Activated T-cell treated with anti-CD3 and anti-CD28 coated beads, Interleukin-2, amount 50 U/mL, for 48 hours (primary cell): ENCODE measurements at places on chromosomes 4 and X.

DNA sequence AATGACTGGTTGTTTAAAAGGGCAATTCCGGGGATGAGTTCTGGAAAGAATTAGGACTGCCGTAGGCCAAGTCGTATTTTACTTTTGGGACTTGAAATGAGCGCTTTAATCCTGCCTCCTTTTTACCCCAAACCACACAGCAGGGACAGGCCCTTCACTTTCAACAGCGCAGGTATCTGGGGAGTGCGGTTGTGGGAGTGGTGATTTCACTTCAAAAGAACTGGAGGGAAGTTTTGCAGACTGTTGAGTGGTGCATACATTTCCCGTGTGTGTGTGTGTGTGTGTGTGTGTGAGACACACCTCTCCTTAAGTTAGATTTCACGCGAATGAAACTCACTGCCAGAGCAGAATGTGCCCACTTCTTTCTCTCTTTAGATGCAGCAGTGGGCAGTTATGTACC is 2.8 kb downstream of the NHS start:
- peak; percentile 38 for DNase-seq

- no peak for DNase-seq
These were observed 70.8 kb upstream of the FREM3 start for GRCh38 chr4:143771269-143771668.

GRCh38 chrX:132983496-132983895 is 25.1 kb upstream of the HS6ST2 start:
- DNase-seq = no peak

DNA sequence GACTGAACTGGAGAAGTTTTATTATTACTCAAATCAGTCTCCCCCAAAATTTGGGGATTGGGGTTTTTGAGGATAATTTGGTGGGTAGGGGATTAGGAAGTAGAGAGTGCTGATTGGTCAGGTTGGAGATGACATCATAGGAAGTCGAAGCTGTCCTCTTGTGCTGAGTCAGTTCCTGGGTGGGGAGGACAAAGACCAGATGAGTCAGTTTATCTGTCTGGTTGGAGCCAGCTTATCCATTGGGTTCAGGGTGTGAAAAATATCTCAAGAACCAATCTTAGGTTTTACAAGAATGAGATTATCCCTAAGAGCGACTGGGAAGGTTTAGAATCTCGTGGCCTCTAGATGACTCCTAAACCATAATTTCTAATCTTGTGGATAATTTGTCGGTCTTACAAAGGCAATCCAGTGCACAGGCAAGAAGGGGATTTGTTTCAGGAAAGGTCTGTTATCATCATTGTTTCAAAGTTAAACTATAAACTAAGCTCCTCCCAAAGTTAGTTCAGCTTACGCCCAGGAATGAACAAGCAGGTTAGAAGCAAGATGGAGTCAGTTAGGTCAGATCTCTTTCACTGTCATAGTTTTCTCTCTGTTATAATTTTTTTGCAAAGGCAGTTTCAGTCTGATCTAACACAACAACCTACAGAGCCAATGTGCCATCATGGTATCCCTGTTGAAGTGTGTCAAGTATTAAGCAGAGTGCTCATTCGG is 274.5 kb downstream of the SLC7A11 start:
- DNase-seq = no peak

DNA sequence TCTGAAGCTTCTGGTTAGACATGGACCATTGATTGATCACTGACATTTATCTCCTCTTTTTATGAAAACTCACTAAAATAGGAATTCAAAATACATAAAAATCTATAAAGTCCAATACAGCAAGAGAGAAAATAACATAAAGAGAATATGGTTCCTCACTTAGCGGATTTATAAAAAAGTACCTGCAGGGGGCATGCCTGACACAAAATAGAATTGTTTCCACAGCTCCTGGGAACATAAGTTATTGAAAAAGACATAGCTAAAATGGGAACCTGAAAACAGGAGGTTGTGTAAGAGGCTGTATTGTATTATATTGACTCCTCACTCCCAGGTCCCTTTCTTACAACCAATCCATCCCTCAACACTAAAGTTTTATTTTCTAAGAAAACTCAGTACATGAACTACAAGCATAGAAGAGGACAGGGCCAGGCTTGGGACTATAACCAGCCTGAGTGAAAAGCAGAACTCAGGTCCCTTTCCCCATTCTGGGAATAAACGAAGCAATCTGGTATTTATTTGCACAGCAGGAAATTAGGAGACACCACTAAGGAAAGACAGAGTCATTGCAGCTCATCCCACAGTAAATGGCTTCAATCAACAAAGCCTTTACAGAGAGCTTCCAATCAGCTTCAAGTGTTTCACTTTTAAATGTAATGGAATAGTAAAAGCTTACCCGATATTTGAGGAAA is 121.1 kb upstream of the NDST4 start:
- DNase-seq = no peak

GRCh38 chr4:147924604-147925412 is 192.9 kb downstream of the ARHGAP10 start:
- no peak for DNase-seq

DNA sequence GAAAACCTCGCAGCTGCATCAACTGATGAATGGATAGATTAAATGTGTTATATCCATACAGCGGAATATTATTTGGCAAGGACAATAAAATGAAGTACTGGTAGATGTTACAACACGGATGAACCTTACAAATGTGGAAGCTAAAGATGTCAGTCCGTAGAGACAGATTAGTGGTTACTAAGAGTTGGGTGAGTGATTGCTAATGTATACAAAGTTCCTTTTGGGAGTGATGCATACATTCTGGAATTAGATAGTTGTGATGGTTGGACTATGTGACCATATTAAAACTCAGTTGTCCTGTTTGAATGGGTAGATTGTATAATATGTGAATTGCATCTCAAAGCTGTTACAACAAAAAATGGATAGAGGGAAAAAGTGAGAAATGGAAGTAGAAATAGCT is 2.8 kb downstream of the FIP1L1 start:
- DNase-seq = no peak

- DNase-seq = no peak
These were observed 18.1 kb downstream of the CHIC1 start for GRCh38 chrX:73581002-73581628.

GRCh38 chrX:40266490-40267333 is 169.0 kb upstream of the BCOR start:
- DNase-seq = peak; percentile 78

- DNase-seq = peak; percentile 85
These were observed 30.7 kb downstream of the MSN start for GRCh38 chrX:65697915-65698796.

DNA sequence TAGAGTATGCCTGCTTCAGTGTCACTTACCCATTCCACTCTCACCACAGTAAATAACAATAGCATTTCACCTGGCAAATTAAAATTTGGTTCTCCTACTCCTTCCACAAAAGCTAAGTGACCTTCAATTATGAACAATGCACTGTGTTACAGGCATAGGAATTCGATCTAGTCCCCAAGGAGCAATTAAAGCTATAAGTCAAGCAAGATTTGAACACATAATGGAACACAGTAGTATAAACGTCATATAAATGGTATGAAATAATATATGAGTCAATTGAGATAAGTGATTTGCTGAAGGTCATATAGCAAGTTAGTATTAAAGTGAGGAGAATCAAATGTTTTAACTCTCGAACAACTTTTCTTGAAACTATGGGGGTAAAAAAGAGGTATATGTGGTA is 65.8 kb downstream of the ARAP2 start:
- no peak for DNase-seq

DNA sequence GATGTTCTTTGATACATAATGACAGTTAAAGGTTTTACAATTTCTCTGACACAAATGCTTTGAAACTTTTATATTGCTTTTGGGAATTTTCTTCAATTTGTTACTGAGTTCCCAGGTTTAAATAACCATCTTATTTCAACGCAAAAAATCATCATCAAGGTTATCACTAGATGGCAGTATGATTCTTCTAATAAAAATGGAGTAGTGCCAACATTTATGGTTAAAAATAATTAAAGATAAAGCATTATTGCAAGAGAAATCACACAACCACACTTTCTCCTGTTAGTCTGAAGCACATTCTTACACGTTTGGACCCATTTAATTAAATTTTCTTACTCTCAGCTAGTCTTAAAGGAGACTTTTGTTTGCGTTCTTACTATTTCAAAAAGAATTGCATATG is 611.3 kb upstream of the CPXCR1 start:
- DNase-seq = no peak

DNA sequence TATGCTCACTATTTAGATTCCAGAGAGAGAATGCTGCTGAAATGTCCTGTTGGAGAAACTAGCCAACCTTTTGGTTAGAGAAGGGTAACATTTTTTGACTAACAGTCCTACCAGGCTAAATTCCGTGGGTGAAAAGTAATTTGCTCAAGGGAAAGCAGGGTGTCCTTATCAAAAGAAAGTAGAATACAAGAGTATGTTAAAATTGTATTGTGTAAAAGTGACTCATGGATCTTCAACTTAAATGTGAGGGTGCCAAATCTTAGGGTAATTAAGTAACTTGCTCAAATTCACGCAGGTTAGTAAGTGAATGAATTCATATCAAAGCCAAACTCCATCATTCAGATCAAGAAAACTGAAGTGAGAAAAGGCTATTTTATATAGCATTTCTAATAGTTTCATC is 81.7 kb downstream of the PCDH7 start:
- DNase-seq = no peak

DNA sequence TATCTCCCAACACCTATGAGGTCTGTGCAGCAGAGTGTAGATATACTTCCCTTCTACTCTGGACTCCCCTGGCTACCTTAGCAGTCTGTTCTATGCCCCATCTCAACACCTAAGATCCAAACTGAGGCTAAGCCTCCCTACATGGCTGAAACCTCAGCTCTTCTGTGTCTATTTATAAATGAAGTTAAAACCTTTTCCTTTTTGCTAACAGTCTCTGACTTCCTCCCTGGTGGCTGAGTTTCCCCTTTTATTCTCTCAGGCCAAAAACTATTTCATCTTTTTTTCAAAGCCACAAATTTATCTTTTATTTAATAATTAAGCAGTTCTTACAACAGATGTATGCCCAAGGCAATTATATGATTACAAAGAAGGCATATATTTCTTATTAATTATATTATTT is 111.8 kb upstream of the STIM2 start:
- DNase-seq = no peak

DNA sequence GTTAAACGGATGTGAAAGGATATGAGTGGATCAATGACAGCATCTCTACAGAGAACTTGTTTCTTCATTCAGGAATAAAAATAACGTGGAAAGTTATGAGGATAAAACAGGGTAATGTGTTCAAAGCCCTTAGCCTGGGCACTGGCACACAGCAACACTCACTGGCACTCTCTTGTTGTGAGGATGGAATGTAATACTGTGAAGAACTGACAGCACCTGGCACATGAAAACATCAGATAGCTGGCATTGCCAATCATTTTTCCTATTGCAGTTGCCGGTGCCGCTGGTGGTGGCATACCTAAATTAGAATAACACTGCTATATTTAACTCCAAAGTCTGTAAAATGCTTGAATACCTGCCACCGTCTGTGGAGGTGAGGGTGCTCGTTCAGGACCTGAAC is 1061.2 kb downstream of the DMD start:
- no peak for DNase-seq

- no peak for DNase-seq
These were observed 333.7 kb downstream of the UNC5C start for GRCh38 chr4:95215043-95215442.

DNA sequence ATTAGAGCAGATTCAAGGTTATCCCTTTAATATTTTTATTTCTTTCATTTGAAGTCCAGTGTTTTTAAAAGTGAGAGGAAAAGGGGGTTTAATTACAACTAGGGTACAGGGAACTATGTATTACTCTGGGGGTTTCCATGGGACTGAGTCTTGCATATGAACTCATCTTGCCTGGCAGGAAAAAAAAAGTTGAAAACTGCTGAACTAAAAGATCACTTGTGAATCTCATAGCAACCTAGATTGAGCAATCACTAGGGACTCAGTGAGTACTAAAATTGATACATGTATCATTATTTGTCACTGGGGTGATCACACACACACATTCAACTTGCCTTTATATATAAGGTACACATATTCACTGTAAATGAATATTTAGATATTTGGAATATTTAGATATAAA is 180.7 kb upstream of the SFRP2 start:
- DNase-seq = no peak

DNA sequence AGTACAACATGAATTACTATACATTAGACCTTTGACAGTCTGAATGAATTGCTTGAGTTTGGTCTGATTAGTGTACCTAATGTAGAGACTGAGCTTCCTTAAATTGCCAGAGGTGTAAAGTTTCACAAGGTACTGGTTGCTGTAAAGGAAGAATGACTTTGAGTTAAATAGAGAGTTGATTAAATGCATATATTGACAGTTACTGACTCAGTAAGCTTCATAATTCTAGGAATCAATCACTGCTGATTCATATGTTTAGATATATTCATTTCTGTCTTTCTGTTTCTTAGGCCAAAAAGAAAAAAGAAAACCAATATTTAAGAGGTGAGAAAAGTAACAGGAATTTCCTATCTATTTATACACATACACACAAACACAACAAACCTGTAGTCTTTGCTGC is 16.2 kb upstream of the ART3 start:
- no peak for DNase-seq

- no peak for DNase-seq
These were observed 47.0 kb downstream of the AFF1 start for GRCh38 chr4:86981789-86982188.

- no peak for DNase-seq
These were observed 83.1 kb upstream of the SPIN4 start for GRCh38 chrX:63434206-63434605.

GRCh38 chrX:43560247-43560946 is 95.7 kb upstream of the MAOA start:
- no peak for DNase-seq

GRCh38 chr4:106034220-106034619 is 138.9 kb downstream of the NPNT start:
- no peak for DNase-seq

DNA sequence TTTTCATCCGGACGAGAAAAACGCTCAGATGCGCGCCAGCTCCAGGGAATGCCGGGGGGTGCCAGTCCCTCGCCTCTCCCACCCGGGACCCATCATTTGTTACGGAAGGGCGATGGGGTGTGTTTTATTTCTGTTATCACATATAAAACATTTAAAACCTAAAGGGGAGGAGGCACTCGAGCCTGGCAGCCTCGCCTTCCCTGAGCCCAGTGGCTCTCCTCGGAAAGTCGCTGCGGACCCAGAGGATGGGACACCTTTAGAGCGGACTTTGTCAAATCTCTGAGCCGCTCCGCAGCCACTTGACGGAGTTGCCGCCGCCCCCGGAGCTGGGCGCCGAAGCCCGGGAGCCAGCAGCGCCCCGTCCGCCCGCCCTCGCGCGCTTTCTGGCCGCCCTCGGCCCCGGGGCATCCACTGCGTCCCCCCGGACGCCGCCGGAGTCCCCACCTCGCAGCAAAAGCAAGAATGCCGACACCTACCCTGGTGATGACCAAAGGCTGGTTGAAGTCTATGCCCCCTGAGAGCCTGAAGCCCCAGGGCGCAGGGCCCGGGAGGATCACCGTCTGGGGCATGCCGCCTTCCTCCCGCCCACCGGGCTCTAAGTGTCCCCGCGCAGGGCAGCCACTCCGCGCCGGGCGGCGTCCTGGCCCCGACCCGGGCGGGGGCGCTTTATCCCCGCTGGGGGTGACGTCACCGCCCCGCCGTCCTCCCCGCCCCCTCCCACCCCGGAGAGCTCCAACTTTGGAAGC is at the start of gene PDLIM3:
TSS of gene PDLIM3 (minus strand) at position 642 of the 746 bp plus-strand sequence. CDS start at position 569, 73 bp downstream.
- DNase-seq = peak; percentile 21

- DNase-seq = peak; percentile 12
These were observed 10.6 kb downstream of the SLC38A5 start for GRCh38 chrX:48459483-48459882.
